Fibroblast of gingiva (primary cell): ENCODE measurements at places on chromosomes 4 and X.

GRCh38 chrX:136710325-136710951, 62.5 kb downstream of the CD40LG start:
- DNase-seq = peak; percentile 26

DNA sequence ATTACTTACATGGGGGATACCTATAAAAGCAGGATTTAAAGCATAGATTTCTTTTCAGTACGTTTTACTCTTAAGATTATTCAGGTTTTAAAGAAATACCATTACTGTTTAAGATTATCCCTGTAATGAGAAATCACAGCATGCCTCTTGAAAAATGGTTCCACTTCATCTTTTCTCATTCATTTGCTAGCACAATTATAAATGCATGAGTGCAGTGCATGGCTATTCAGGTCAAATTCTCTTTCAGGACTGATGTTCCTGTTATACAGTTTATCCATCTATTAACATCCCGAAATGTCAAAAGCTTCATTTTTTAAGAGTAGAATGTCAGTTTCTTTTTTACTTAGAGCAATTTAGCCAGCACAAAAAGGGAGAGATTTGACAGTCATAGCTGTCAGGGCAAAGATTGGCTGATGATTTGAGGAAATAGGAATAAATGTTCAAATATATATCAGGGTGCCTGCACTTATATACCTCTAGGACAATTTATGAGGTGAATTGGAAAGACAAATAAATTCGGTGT, 135.2 kb downstream of the ADGRL3 start:
- DNase-seq = no peak

DNA sequence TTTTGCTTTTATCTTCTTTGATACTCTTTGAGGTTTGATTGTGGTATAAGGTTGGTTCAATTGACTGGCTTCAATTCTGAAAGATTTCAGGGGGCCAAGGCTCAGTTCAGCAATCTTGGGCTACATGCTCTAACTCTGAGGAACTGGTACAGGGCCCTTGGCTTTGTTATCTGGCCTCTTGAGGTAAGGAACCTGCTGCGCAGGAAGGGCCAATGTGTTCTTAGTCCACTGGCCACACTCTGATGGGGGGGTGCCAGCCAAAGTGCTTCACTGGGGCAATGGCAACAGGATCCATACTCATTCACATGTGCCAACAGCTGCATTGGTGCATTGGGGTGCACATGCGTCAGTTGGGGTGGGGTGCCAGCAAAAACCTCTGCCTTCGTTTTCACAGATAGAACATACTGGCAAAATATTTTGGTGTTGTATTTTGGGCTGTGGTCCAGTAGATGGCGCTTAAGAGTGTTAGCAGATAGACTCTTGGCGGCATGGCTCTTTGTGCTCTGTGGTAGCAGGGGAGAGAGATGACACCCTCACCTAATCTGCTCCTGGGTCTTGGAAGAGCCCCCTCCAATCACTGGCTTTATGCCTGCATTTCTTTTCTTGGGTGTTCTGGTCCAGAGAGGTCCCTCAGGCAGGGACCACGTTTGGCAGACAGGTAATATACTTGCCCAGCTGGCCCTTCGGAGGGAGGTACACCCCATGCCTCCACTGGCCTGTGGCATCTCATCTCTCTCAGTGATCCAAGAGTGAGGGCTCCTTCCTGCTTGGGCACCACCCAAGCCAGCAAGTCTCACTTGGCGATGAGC, 42.9 kb downstream of the NDST3 start:
- DNase-seq = peak; percentile 21

DNA sequence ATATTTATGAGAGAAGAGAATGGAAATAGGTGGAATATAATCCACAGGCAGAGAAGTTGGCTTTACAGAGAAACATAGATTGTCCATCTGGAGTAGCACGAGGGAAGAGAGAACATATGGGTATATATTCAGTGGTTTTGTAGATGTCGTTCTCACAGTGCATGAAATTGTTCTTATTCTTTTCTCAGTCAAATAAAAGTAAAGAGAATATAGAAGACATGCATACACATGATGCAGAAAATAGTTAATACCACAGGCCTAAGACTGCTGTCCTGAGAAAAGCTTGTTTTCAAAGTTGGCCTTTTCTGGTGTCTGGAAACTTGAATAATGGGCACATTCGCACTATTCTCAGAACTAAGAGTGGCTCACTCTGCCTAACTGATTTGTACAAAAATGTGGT, 378.1 kb downstream of the GABRG1 start:
- no peak for DNase-seq

GRCh38 chrX:54044877-54045338, 635 bp upstream of the PHF8 start:
- no peak for DNase-seq

DNA sequence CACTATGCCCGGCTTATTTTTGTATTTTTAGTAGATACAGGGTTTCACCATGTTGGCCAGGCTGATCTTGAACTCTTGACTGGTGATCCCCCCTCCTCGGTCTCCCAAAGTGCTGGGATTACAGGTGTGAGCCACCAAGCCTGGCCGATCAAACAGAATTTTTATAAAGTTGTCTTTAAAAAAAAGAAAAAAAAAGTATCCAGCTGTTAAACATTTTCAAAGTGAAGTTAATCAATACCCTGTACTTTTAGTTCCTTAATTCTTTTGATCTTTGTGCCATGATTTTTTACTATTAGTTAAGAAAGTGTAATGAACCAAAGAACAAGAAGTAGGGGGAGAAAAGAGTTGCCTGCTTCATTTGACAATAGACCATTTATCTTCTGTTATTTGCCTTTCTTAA, 24.3 kb downstream of the SMAD1 start:
- DNase-seq = no peak

DNA sequence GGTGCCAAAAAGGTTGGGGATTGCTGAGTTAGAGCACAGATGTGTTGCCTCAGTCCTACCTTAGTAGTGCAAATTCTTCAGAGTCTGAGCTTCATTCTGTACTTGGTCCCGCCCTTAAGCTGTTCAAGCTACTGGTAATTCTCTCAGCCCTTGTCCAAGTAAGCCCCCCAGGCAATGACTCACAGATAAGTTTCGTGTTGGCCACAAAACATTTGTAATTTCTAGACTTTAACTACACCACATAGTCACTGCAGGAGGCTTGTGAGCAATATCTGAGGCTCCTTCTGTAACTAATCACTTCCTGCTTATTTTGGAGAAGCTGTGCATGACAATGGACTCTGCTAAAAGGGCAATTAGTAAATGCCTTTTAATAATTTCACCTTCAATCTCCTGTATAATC, 1420.5 kb downstream of the PCDH7 start:
- DNase-seq = peak; percentile 31

DNA sequence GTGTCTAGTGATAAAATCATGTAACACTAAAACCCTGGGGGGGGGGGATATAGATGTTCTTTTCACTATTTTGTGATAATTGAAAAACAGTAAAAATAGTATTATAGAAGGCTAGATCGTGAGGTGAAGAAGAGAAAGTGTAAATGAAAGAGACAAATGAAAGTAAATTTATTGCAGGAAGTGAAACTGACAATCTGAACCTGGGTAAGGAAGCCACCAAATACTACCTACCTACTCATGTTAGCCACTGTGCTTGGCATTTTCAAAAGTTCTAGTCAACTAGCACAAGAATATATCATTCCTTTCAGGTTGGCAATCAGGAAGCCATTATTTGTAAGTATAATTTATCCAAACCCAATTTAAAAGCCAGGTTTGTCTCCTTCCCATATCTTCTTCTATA, 1366.1 kb downstream of the FAM133A start:
- no peak for DNase-seq

DNA sequence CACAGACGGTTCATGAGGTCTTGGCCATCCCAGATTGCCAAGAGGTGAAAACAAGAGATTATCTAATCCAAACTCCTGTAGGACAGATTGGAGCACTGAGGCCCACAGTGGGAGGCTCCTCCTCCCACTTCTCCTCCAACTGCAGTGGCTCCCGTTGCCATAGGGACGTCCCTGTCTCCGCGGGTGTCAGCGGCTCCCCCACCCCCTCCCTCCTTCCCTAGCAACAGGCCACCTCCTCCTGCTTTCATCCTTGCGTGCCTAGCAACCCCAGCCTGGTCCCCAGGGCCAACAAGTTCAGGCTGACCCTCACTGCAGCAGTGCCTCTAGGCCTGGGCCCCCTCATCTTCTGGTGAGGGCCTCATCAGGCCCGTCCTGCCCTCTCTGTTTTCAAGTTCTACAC, 6.8 kb upstream of the IQSEC2 start:
- DNase-seq = peak; percentile 14

GRCh38 chr4:80072228-80072743, 743 bp downstream of the ANTXR2 start:
- DNase-seq = peak; percentile 19
